ENCODE measurements at places on chromosomes 2 and 18.

DNA sequence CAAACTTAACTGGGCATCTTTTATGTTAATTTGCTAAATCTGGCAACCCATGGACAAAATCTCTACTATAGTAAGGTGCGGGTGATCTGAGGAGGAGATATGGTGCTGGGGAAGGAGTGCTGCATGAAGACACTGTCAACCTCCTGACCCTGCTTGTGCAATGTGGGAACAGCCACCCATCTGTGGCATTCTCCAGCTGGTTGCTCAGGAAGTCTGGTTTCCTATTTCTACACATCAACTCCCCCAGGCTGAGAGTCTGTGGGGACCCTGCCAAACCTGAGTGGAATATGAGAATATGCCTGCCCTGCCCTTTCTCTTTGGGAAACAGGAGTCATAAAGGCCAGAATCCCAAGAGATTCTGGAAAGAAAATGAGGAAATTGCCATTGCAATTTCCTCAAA lies 60.1 kb upstream of the PAX3 start:
- no peak for DNase-seq

GRCh38 chr2:12110481-12110880 lies 364.0 kb downstream of the LPIN1 start:
- no peak for DNase-seq

- no peak for DNase-seq
Observed at GRCh38 chr2:142940606-142941223, 63.3 kb downstream of the KYNU start.

- no peak for DNase-seq
Observed at GRCh38 chr18:42437001-42437400, 482.0 kb downstream of the PIK3C3 start.

DNA sequence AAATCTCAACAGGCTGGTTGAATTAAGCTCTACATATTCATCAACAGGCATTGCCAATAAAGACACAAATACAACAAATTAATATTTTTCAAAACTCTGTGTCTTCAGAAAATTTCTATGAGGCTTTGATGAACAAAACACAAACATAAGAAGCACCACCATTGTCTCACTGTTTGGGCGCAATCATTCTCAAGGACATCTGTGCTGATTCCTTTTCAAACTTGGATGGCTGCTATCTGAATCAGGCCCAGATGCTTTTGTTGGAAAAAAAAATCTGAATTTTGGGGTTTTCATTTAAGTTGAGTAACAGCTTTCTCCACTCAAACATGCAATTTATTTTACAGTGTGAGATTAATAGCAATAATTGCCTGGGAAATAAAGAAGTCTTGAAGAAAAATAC lies 173.8 kb downstream of the NRXN1 start:
- no peak for DNase-seq

Data from ovary (tissue), 10 donors.